Umbilical cord (tissue), 2 donors: ENCODE measurements at places on chromosomes 12 and 14.
A peak's percentile ranks its signal among the peaks of the same experiment; 100 is the strongest.

GRCh38 chr14:48615618-48616017, 940.2 kb upstream of the MDGA2 start:
- no peak for DNase-seq

GRCh38 chr12:4483885-4484823, 38.5 kb upstream of the FGF6 start:
- no peak for DNase-seq

GRCh38 chr12:110687396-110688169, 1.3 kb downstream of the HVCN1 start:
- DNase-seq, result no peak

DNA sequence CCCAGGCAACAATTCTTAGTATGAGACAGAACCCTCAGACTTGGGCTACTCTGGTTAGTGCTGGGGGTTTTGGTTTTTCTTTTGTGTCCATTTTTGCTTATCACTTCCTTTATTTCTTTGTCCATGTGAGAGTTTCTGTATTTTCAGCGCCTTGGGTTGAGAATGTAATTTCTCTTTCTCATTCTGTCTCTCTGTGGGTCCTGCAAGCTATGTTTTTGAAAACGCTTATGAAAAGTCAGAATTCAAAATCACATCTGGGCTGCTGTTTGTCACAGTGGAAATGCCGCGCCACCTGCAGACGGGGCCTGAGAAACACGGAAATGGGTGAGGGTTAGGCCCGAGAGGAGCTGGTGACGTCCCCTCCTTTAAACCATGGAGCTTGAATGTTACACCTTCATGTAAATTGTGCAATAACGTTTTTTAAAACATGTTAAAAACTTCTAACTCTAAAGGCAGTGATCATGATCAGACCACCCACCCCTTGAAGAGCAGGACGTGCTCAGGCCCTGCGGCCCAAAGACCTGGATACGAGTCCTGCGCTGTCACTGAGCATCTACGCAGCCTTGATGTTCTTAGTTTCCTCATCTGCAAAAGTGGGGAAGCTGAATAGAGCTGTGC, 26.1 kb downstream of the JDP2 start:
- DNase-seq, result no peak

DNA sequence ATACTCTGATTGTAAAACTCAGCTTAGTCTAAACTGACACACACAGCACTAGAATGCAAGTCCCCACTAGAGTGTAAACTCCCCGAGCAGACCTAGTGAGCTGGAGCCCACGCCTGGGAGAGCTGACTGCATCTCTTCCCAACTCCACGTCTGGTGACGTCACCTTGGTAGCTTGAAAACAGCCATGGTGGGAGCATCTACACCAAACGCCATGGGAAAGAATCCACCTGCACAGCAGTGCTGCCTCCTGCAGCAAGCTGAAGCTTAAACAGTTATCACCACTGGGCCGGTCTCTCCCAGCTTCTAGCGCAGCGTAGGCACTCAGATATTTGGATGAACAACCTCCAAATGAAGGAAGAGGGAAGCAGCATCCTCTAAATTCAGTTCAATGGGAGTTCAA, 4.3 kb upstream of the PAPLN start:
- no peak for DNase-seq

GRCh38 chr14:99175331-99176155, 96.5 kb downstream of the BCL11B start:
- DNase-seq, result no peak

DNA sequence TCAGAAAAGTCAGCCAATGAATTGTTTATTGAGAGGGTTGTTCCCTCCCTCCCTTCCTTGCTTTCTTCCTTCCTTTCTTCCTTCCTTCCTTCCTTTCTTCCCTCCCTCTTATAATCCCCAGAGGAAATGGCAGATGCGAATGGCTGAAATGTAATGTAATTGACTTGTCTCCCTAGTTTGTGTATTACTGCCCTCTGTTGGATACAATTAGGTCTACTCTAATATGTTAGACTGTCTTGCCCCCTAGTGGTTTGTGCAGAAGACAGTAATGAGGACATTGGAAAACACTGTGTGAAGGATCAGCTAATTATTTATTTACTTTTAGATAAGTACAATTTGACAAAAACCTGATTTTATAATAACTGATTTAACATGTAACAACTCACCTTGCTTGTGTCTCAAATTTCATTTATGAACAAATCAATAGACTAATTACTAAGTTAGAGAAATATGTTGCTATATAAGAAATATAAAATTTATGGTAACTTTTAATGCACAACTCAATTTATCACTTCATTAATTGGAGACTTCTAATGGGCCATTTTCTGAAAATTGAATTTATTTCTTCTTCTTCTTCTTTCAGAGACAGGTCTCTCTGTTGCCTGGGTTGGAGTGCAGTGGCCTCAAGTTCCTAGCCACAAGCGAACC, 229.8 kb upstream of the LRIG3 start:
- DNase-seq, result peak; percentile 83

DNA sequence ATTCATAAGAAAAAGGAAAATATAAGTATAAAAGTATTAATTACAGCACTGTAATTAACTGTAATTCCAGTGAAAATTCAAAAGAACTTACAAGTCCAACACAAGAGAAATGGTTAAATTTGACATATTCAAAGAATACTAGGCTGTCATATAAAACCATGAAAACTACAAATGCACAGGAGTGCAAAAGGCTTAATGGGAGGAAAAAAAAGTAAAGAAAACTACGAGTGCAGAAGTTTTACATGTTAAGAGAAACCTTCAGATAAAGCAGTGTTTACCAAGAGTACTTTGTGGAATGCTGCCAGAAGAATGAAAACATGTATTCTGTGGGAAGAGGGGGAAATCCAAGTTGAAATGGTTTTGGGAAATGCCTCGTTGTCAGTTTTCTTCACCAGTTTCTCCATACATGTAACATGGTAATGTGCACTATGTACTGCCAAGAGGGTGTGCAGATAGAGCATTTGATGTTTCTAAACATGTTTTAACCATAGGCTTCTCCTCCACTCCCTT, 9.1 kb downstream of the HEATR5A start:
- DNase-seq, result peak; percentile 52

DNA sequence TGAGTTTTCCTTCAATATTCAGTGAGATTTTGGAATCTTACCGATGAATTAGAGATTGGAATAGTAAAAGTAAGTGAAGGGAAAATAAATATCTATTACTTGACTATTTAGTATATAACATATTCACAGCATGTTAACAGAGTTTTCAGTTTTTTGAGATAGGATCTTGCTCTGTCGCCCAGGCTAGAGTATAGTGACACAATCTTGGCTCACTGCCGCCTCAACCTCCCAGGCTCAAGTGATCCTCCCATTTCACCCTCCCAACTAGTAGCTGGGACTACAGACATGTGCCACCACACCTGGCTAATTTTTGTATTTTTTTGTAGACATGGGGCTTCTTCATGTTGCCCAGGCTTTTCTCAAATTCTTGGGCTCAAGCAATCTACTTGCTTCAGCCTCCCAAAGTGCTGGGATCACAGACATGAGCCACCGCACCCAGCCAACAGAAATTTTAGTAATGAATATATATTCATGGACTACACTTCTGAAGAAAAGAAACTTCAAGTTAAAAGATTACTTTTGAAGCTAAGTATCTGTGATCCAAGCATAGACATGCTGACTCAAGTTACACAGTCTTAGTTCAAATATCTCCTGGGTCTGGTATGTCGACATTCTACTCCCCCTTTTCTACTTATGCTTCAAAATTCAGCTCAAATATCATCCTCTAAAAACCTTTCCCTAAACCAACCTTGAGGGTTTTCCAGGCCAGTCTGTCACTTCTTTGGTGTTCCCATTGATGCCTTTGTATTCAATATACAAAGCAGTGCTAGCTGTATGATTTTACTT, 13.8 kb downstream of the UBE2N start:
- peak; percentile 71 for DNase-seq

DNA sequence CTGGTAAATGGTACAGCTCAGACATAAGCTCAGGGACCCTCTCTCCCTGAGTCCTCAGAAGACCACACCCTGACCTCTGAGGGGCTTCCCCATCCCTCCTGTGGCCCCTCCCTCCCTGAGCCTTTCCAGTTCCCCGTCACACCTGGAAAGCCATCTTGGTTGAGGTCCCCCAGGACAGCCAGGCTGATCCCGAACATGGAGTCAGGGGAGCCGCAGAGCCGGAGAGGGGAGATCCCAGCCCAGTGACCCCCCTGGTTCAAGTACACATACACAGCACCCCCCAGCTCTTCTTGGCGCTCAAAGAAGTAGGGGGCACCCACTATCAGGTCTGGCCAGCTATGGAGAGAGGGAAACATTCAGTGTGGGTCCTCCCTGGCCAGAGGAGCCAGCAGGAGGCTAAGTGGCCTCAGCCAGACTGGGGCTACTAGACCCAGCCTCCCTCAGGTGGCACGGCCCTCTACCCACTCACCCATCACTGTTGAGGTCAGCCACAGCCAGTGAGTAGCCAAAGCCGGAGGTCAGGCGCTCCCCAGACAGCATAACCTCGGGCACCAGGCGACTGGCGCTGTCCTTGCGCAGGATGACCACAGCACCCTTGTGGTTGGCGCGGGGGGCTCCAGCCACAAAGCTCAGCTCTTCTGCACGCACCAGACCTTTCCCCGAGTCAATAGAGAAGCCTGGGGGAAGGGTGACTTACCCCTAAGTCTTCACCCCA, 9.3 kb downstream of the ITGA7 start:
- DNase-seq, result no peak

DNA sequence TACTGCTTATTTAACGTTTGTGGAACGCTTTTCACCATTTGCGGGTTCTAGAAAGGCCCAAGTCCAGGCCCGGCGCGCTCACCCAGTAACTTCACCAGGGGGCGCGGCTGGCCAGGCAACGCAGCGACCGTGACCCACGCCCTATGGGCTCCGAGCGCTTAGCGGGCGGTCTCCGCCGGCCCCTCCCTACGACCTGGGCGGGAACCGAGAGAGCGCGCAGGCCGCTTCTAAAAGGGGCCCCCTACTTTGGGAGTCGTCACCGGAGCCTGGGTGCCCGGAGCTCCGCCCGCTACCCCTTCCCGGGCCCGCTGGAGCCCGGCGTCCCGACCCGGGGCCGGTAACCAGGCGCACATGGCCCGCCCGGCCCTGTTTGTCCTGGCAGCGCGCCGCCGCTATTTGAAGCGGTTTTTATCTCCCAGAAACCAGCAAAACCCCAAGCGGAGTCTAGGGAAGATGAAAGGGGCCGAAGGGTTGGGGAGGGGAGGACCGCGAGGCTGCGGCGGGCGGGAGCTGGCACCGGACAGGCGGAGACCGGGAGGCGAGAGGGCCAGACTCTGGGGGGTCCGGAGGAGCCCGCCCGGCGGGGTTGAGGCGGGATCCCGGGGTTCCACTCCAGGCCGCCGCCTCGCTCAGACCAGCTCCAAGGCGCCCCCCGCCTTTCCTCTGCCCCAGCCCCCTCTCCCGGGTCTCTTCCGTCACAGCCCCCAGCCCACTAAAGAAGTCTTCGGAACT, 3.5 kb upstream of the AAAS start:
- DNase-seq, result peak; percentile 96

DNA sequence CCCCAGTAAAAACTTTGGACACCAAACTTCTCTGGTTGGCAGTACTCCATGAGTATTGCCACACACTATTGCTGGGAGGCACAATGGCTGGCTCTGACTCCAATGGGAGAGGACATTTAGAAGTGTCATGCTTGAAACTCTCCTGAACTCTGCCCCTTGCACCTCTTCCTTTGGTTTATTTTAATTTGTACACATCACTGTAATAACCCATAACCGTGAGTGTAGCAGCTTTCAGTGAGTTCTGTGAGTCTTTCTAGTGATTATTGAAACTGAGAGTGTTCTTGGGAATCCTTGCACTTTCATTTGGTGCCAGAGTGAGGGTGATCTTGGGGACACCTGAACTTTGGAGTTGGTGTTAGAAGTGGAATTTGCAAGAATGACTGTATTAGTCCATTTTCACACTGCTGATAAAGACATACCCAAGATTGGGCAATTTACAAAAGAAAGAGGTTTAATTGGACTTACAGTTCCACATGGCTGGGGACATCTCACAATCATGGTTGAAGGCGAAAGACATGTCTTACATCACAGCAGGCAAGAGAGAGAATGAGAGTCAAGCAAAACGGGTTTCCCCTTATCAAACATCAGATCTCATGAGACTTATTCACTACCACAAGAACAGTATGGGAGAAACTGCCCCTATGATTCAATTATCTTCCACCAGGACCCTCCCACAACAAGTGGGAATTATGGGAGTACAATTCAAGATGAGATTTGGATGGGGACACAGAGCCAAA, 41.3 kb upstream of the CEP83 start:
- DNase-seq, result no peak
